Endothelial cell (in vitro differentiated cells): ENCODE measurements at places on chromosomes 5 and 9. TPM values are rescaled to one million over a fixed set of nuclear protein-coding genes. Genes with fewer than 3 reads are reported as not detected.

DNA sequence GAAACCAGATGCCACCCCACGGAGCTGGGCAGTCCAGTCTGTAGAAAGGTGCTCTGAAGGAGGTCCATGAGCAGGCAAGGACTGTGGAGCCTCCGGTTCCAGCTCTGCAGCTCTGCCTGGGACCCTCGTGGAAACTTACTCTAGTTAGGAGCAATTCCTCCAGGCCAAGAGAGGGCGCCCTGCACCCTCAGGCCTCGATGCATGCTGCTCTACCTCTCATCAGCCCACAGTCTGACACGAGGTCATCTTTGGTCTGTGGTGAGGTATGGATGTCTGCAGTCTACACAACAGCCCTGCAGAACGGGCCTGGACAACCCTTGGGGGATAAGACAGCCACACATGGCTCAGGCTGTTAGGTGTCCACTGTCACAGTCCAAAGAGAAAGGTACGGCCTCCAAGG, 50.6 kb upstream of the UBTD2 start:
- no peaks in the 10 kb centered on the region for H3K4me1 ChIP-seq
- peaks cover 4% of the 10 kb centered on the region for H3K27me3 ChIP-seq
- no peak overlapping the region for H3K27ac ChIP-seq
- H3K36me3 ChIP-seq, result peaks cover 21% of the 10 kb centered on the region

- H3K27ac ChIP-seq, result no peak overlapping the region
- no peak for DNase-seq
- peaks cover 7% of the 10 kb centered on the region for H3K4me1 ChIP-seq
- no peaks in the 10 kb centered on the region for H3K27me3 ChIP-seq
- no peaks in the 10 kb centered on the region for H3K36me3 ChIP-seq
Measured at GRCh38 chr9:31908158-31908890, 476.1 kb upstream of the ACO1 start.

- peaks cover 5% of the 10 kb centered on the region for H3K36me3 ChIP-seq
- no peak overlapping the region for H3K27ac ChIP-seq
- DNase-seq, result no peak
- H3K4me3 ChIP-seq, result no peak overlapping the region
- H3K4me1 ChIP-seq, result peaks cover 16% of the 10 kb centered on the region
- H3K27me3 ChIP-seq, result no peaks in the 10 kb centered on the region
Measured at GRCh38 chr5:14110196-14110595, 32.9 kb upstream of the TRIO start.

GRCh38 chr9:133490201-133490681, 11.3 kb upstream of the SLC2A6 start:
- H3K27me3 ChIP-seq, result peaks cover 3% of the 10 kb centered on the region
- DNase-seq, result no peak
- H3K36me3 ChIP-seq, result peaks cover 4% of the 10 kb centered on the region

- peaks cover 1% of the 10 kb centered on the region for H3K27me3 ChIP-seq
- peaks cover 46% of the 10 kb centered on the region for H3K4me1 ChIP-seq
- H3K36me3 ChIP-seq, result peaks cover 6% of the 10 kb centered on the region
- no peak for DNase-seq
Measured at GRCh38 chr9:106879439-106879882, 16.5 kb downstream of the ZNF462 start.

- DNase-seq, result no peak
- no peaks in the 10 kb centered on the region for H3K36me3 ChIP-seq
- H3K27me3 ChIP-seq, result no peaks in the 10 kb centered on the region
- H3K4me3 ChIP-seq, result no peak overlapping the region
- H3K4me1 ChIP-seq, result no peaks in the 10 kb centered on the region
Measured at GRCh38 chr5:98110791-98111190, 662.7 kb upstream of the RGMB start.

DNA sequence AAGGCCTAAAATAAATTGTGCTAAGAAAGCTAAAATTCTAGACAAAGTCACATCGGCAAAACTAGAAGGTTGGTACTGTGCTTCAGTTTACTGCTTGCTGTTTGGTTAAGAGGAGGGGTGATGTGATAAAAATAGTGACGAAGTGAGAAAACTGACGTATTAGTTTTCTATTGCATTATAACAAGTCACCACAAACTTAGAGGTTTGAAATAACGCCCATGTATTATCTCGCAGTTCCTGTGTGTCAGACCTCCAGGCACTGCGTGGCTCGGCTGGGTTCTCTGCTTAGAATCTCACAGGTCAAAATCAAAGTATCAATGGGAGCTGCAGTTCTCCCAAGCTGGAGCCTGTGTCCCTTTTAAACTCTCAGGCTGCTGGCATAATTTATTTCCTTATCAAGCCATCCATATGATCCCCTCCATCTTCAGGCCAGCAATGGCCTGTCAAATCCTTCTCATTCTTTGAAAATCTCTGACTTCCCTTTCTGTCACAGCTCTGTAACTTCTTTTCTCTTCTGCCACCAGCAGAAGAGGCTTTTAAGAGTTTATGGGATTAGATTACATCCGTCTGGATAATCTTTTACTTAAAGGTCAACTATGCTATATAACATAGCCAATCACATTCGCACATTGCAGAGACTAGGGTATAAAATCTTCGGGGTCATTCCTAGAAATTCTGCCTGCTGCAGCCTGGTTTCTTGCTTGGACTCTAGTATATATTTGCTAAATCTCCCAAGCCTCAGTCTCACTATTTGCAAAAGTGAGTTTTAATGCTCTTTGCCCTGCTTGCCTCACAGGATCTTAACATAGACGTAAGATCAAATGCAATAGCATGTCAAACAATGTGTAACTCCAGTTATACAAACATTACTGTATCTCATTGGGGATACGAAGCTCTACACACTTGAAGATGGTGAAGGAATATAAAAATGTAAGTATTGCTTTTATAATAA, 104.0 kb upstream of the CDKN2B start:
- no peak overlapping the region for H3K4me3 ChIP-seq
- peaks cover 9% of the 10 kb centered on the region for H3K4me1 ChIP-seq
- H3K27me3 ChIP-seq, result peaks cover 3% of the 10 kb centered on the region

GRCh38 chr9:37562826-37563225, 13.4 kb downstream of the FBXO10 start:
- H3K4me1 ChIP-seq, result peaks cover 10% of the 10 kb centered on the region
- H3K36me3 ChIP-seq, result peaks cover 28% of the 10 kb centered on the region
- no peak overlapping the region for H3K27ac ChIP-seq

DNA sequence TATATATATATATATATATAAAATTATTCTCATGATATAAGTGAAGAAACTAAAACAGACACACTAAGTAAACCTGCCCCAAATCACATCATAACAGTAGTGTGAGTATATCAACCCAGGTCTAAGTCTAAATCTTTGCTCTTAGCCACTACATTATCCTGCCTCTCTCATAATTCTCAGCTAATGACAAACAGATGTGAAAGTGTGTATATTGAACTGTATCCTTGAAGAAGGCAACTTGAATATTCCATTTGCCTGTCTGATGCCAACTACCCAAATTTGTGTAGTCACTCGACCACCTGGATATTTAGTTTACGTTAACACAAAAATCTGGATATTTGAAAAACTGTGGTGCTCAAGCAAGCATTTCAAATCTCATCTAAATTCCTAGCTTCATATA, 97.4 kb downstream of the PPP2R2B start:
- DNase-seq, result no peak
- no peaks in the 10 kb centered on the region for H3K4me1 ChIP-seq
- H3K27me3 ChIP-seq, result peaks cover 2% of the 10 kb centered on the region
- no peak overlapping the region for H3K4me3 ChIP-seq
- H3K36me3 ChIP-seq, result no peaks in the 10 kb centered on the region
- H3K27ac ChIP-seq, result no peak overlapping the region

- H3K27me3 ChIP-seq, result peaks cover 11% of the 10 kb centered on the region
- no peak overlapping the region for H3K4me3 ChIP-seq
- DNase-seq, result no peak
- H3K36me3 ChIP-seq, result peaks cover 15% of the 10 kb centered on the region
- no peak overlapping the region for H3K27ac ChIP-seq
Measured at GRCh38 chr9:121297389-121297788, 29.4 kb downstream of the GSN start.

Gene IL17B
- not detected for total RNA-seq
